ENCODE measurements at places on chromosomes 7 and 10.
A peak's percentile ranks its signal among the peaks of the same experiment; 100 is the strongest.

- DNase-seq: no peak
Measured at GRCh38 chr10:70355051-70356021, 27.1 kb downstream of the LRRC20 start.

GRCh38 chr7:48894574-48894973 lies 29.8 kb upstream of the CDC14C start:
- DNase-seq: no peak

DNA sequence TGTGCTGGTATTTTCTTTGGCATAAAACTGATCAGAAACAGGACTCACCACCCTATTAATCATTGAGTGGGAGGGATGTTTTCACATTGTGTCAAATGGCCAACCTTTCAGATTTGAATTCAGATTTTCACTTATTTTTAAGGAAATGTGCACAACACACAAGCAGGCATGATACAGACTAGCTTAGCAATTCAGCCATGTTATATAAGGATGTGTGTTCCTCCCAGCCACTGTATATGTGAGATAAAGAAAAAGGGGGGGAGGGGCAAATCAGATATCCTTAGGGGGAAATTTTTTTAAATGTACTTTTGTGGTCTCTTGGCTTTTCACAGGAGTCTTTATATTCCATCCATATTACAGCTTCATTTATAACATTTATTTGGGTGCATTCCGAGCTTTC lies 3.1 kb downstream of the GAD2 start:
- no peak for DNase-seq

DNA sequence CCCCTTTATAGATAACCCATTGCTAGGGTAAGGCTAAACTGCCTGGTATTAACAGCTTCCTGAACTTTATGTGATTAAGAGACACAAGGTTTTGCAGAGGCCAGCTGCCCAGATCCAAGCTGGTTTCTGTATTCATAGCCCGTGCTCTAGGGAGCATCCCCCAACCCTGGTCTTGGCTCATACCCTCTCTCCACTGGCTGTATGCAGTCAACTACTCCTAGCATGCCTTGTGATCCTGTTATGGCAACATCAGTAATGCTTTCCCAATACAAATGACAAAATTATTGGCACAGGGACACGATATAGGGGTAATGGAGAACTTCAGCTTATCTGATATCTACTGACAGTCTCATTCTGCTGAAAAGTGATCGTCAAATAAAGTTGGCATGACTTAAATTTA lies 202.8 kb upstream of the MKLN1 start:
- no peak for DNase-seq

GRCh38 chr7:88268858-88269257 lies 37.8 kb downstream of the STEAP4 start:
- no peak for DNase-seq

DNA sequence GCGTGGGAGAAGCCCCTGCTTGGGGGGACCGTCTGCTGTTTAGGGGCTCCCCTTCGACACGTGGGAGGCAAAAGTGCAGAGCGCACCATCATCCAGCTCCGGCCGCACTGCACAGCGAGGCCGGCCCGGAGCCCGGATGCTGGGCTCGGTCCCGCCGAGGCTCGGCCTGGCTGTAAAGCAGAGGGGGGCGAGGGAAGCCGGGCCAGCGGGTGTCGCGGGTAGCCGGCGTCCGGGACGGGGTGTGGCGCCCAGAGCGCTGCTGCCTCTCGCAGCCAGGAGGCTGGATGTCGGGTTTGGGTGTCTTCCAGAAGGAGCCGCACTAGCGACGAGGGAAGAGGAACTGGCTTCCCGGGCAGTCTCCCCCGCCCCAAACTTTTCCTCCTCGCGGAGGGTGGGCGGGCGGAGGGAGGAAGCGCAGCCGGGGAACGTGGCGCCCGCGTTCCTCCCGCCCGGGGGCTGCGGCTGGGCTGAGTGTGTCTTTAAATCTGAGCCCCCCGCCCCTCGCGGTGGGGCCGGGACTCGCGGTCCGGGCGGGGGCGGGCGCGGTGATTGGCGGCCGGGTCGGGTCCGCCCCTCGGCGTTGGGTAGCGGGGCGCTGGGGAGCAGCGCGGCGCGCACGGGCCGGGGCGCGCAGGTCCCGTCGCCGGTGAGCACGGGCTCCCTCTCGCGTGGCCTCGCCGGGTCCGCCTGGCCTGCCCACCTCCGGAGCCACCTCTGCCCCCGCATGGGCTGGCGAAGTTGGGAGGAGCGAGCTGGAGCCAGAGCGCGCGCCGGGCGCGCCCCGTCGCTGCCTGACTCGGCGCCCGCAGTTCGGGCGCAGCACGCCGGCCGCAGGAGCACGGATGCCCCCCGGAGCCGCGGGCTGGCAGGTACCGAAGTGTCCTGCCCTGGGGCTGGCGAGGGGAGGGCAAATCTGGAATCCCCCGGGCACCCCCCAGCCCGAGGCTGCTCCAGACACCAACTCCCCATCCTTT lies at the start of gene PALD1:
PALD1 (plus strand) TSS at position 577 of the 974 bp plus-strand sequence. CDS start 47,185 bp downstream, outside the sequence.
- peak; percentile 51 for DNase-seq

GRCh38 chr7:157673573-157673972 lies 336.8 kb downstream of the DNAJB6 start:
- DNase-seq: no peak

DNA sequence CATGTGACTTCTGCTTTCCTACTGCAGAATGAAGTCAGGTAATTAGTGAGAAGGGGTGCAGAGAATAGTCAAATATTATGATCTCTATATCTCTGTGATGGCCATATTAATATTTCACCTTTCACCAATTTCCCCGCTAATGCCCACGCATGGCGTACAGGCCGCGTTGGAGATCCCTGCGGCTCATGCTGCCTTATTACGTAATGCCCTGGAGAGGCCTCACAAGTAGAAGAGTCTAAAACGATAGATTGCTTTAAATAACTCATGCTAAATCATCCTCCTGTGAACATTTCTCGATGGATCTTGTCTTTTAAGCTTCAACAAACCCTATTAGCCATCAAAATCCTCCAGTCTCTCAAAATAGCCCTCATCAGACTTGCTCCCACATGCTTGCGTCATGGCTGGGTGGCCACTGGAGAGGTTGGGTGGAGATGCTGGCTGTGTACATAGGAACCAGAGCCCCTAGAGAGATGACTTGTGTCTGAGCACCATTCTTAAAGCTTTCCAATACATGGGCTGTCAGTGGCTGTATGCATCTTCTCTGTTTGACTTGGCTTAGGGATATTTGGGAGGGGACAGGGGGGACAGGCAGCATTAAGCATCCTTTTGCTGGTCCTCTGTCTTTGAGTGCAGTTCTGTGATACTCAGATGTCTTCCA lies 79.5 kb upstream of the INSYN2A start:
- no peak for DNase-seq

GRCh38 chr10:132394201-132394811 lies 2.7 kb upstream of the PWWP2B start:
- no peak for DNase-seq

DNA sequence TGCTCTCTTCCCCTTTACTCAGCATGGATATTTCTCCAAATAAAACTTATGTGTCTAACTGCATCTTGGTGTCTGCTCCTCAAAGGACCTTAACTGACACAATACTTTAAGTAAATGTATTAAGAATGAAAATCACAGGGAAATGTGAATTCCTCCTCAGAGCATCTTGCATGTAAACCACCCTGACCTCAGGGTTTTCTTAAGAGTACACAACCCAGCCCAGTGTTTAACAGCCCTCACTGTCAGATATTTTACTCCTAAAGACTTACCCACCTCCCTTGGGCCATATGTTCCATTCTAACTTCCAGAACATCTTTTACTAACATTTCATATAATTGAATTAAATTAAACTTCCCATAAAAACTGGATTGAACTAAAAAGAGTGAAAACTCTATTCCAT lies 315.3 kb downstream of the HPSE2 start:
- DNase-seq: no peak

DNA sequence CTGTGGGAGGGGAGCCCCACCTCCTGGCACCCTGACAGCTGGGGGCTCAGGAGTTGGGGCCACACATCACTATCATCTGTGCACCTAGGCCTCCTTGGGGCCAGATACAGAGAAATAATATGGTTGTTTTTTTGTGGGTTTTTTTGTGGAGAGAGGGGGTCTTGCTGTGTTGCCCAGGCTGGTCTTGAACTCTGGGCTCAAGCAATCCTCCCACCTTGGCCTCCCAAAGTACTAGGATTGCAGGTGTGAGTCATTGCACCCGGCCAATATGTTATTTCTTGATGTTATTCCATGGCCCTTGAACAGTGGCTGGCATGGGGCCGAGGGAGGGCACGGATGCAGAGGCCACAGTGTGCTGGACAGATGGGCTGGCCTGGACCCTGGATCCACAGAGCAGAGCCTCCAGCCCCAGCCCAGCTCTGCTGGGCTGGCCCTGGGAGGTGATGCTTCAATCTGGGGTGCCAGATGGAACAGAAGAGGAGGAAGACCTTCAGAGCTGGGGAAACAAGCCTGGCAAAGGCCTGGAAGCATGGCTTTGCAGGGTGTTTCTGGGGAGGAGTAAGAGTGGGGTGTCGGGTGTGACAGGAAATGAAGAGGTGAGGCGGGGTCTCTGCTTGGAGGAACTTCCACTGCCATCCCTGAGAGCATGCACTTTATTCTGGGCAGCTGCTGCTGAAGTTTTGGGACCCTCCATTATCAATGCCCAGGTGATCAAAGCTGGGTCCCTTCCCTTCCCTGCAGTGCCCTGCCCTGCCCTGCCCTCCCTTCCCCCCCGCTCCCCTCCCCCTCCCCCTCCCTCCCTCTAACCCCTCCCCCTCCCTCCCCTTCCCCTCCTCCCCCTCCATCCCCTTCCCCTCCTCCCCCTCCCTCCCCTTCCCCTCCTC lies 3.7 kb upstream of the FZD9 start:
- DNase-seq: no peak

DNA sequence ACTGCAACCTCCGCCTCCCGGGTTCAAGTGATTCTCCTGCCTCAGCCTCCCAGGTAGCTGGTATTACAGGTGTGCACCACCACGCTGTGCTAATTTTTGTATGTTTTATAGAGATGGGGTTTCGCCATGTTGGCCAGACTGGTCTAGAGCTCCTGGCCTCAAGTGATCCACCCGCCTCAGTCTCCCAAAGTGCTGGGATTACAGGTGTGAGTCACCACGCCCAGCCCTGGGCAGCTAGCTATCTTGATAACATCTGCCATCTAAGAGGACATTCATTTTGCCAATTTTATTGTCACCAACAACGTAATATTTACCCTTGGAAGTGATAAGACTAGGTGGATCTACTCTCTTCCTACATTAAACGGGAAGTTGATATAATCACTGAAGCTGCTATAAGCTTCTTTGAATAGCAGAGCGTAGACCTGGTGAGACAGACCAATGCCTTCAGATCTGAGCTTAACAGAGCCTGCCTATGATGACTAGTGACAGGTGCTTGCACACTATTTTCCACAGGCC lies 39.7 kb upstream of the SLC35B4 start:
- DNase-seq: no peak

- DNase-seq: no peak
Measured at GRCh38 chr10:46040004-46040403, 6.1 kb downstream of the MSMB start.

- no peak for DNase-seq
Measured at GRCh38 chr10:117761695-117762094, 219.1 kb downstream of the EMX2 start.

GRCh38 chr10:310976-311639 lies 175.9 kb downstream of the ZMYND11 start:
- no peak for DNase-seq

DNA sequence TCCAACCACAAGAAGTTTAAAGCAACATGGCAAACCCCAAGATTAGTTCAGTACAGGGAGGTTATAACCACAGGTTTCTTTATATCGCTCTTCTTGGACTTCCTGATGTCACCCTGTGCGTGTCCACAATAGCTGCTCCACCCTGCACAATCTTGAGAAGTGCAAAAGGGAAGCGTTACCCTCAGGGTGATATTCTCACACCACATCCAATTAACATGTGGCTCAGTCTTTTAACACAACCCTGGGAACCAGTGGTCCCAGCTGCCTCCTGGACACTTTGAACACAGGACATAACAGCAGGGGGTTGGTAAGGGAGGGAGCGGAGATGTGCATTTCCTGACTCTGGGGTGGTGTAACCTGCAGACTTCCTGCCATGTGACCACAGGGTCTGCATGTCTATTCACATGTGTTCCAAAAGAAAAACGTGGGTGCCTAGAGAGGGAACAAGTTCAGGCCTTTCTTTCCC lies 64.6 kb downstream of the GSAP start:
- DNase-seq: no peak

DNA sequence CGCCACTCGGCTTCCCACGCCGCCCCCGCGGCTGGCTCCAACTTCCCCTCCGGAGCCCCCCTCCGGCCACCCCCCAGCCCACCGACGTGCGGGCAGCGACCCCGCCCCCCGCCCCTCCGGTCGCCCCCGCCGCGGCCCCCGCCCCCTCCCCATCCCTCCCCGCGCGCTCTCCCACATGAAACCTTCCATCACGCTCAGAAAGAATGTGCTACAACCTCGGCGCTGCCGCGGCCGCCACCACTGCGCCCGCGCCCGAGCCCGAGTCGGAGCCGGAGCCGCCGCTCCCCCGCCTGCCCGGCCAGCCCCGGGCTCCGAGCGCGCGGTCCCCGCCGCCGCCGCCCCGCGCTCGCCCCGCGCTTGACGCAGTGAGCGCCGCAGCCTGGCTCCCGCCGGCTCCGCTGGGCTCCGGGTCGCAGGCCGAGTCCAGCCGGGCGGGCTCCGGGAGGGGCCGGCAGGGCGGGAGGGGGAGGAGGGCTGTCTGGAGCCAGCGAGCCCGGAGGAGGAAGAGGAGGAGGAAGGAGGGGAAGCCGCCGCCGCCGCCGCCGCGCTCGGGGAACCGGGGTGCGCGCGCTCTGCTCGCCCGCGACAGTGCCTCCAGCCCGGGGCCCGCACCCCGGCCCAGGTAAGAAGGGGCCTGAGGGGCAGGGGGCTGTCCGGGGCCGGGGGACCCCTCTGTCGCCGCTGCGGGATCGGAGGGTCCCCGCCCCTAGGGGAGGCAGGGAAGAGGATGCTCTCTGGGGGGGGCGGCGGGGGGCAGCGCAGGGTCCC lies 4.3 kb upstream of the ELFN1 start:
- peak; percentile 46 for DNase-seq

DNA sequence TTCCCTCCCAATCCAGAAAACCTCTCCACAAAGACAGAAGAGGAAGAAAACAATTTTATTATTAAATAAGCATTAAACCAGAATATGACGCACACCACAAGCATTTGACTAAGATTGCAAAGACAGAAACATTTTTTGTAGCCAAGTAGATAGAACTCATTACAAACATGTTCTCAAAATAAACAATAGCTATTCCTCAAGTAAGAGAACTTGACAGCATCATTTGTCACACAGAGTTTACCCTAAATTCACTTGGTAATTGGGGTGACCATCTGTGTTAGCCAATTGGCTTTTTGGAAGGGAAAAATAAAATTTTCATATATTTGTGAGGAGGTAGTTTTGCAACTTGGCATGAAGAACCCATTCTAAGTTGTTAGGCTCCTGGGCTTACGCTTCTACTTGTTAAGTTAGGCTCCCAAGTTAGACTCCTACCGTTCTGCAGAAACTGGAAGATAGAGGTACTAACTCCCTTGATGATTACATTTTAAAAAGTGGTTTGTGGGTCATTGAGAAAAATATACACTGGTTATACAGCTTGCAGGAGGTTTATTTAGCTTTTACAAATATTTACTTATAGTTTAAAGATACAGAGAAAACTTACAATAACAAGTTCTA lies 618.6 kb upstream of the CNTNAP2 start:
- DNase-seq: no peak

- peak; percentile 88 for DNase-seq
Measured at GRCh38 chr7:75727881-75728593, 10.7 kb downstream of the HIP1 start.
